ENCODE measurements at places on chromosomes 3 and 15.

DNA sequence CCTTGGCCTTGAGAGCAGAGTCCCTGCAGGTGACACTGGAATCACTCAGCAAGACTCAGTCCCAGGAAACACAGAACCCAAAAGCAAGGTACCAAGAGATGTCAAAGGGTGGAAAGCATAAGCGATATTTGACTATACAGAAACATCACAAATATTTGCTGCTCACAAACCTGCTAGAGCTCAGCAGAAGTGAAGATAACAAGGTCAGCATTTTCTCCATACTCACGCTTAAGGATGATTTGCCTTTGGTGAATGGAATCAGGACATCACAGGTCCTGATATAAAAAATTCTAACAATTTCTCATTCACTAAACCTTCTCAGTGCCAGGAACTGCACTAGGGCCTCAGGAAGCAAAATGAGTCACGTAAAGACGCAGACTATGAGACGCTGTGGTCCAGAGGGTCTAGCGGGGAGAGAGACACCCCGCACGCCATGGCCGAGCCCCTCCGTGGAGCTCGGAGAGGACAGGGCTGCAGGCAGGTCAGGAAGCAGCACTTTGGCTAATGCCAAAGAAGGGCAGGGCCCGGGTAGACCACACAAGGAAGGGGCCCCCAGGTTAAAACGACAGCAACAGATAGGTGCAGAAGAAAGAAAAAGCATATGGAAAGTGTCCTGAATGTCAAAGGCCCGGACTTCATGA lies 10.7 kb downstream of the PCSK6 start:
- no peak for DNase-seq

- peak; percentile 22 for DNase-seq
Measured at GRCh38 chr3:126807795-126808194, 103.8 kb downstream of the CHCHD6 start.

- no peak for DNase-seq
Measured at GRCh38 chr3:114899186-114899931, 247.7 kb downstream of the ZBTB20 start.

DNA sequence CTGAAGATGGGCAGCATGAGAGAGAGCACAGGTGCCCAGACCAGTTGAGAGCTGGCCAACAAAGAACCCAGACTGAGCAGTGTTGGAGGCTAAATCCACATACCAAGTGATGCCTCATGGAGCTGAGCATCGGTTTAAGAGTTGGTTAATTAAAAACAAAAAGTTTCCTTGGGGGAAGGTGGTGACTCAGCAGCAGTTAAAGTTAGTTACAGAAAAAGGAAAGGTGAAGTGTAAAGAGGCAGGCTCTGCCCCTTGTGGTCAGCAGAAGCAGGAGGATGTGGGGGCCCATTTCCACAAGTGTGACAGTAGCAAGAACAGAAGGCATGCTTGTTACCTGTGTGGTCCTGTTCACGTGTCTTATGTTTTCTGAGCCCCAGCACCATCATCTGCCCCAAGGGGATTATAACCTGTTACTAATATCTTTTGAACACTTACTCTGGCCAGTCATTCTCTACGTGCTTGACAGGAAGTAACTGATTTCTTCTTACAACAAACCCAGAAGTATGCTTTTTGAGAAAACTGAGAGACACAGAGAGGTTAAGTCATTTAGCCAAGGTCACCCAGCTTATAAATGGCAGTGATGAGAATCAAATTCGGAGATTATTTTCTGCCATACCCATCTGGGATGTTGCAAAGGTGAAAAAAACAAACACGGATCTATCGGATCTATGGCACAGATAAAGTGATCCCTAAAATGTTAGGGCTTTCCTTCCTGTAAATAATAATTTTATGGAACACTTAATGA lies 91.0 kb downstream of the EPHB1 start:
- peak; percentile 8 for DNase-seq

- no peak for DNase-seq
Measured at GRCh38 chr3:36991147-36991546, 1.8 kb downstream of the EPM2AIP1 start.

GRCh38 chr15:41810651-41811431 lies 17.1 kb upstream of the JMJD7 start:
- DNase-seq = no peak

DNA sequence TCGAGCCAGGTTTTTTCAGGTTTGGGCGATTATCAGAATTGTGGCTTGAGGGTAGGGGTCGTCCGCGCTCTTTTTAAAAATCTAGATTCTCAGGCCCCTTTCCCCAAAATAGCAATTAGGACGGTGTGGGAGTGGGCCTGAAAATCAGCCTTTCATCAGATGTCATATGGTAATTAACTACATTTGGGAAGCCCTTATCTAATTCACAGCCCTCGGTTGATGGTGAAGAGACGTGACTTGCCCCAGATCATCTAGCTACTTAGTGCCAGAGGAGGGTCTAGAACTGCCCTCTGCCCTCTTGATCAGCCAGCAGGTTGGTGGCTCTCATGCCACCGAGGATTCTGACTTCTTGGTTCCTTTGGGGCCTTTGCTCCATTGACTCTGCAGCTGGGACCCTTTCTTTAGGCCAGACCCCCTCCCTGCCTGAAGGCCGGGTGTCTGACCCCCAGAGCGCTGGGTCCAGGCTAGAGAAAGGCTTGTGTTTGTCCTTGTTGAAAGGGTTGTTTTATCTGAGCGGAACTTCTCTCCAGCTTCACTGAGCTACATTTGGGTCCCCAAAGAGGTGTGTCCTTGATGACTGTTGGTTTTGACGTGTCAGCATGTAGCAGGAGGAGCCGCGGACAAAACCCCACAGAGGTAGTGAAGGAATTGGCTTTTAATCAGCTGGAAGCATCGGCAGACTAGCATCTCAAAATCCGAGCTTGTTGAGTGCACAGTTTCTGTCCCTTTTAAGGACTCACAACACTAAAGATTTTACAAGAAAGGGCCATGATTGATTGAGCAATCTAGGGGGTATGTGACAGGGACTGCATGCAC lies 857 bp downstream of the AEN start:
- DNase-seq = peak; percentile 62

DNA sequence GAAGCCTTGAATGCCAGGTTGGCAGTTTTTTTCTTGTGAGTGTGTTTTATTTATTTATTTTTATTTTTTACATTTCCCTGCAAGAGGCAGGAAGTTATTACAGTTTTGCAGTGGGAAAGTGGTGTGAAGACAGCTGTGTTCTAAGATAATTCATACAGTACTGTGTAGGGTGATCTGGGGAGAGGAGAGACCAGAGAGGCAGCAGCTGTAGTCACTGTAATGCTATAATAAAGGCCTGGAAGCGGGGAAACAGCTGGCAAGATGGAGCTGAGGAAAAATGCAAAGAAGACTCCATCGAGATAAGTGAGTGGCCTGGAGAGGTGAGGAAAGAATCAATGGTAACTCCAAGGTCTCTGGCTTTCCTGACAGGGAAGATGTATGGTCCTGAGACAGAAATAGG lies 23.1 kb downstream of the CNTN3 start:
- DNase-seq = no peak

GRCh38 chr3:122066331-122067213 lies 11.4 kb downstream of the CD86 start:
- DNase-seq = no peak

DNA sequence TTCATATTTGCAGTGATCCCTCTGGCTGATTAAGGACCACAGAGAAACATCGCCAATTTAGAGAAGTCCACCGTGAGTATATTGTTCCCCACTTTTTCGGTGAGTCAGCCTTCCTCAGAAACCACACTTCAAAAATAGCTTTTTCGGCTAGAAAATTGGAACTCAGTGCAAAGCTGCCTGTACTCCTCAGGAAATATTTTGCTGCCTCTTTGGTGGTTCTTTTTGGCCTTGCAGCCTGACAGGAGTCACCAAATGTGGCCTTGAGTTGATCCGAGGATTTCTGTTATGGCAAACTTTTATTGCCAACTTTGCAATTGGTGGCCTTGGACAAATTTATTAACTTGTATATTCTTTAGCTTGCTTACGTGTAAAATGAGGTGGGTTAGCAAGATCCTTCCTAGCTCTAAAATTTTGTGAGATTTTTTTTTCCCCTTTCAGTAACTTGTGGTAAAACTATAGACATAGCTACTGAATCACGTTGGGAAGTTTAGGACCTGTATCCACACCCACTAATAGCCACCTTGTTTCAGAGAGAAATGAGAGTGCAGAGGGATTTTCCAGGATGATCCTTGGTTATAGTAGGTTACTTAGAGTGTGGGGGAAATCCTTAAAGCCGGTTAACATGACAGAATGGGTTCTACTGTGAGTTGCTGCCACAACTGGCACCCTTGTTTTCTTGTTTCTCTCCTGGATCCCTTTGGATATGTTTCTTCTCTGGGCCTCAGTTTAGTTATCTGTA lies 9.9 kb downstream of the ARL6IP5 start:
- DNase-seq = no peak

GRCh38 chr3:136678981-136679380 lies 73.2 kb downstream of the STAG1 start:
- no peak for DNase-seq

DNA sequence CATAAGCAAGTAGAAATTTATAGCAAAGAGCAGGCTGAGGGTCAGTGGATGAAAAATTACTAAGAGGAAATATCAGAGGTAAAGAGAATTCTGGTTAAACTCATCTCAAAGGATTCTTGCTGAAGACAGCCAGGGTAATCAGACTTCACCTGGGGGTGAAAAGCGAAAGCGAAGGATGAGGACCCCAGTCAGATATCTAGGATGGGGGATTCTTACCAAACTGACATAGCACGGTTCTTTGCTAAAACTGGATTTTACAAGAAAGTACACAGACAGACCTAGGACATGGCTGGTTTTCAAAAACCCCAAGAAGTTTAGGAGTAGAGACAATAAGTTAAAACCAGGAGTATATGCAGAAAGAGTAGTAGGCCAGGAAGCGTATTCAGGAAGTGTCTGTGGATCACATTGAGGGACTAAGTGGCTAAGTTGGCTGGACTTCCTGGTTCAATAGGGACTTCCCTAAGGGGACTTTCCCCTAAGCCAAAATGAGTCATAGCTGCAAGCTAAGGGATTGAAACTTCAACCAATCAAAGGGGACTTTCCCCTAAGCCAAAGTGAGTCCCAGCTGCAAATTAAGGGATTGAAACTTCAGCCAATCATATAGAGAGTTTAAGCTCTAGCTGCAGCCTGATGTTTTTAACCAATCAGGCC lies 2.4 kb upstream of the CFAP91 start:
- DNase-seq = peak; percentile 45
